ENCODE measurements at places on chromosomes 2 and 18.

- no peak for DNase-seq
These were observed 19.1 kb downstream of the KCNE4 start for GRCh38 chr2:223071139-223071538.

DNA sequence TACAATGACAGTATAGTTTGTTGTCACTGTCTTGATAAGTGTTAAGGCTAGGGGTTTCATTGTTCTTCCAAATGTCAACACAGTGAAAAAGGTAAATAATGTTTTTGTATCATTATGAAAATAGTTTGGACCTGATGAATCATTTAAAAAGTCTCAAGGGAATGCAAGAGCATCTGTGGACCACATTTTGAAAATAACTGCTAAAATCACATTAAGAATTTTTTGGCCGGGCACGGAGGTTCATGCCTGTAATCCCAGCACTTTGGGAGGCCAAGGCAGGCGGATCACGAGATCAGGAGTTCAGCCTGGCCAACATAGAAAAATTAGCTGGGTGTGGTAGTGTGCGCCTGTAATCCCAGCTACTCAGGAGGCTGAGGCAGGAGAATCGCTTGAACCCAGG is 10.3 kb downstream of the SCN1A start:
- no peak for DNase-seq

GRCh38 chr2:121798617-121799016 is 43.2 kb downstream of the TSN start:
- DNase-seq, result no peak

DNA sequence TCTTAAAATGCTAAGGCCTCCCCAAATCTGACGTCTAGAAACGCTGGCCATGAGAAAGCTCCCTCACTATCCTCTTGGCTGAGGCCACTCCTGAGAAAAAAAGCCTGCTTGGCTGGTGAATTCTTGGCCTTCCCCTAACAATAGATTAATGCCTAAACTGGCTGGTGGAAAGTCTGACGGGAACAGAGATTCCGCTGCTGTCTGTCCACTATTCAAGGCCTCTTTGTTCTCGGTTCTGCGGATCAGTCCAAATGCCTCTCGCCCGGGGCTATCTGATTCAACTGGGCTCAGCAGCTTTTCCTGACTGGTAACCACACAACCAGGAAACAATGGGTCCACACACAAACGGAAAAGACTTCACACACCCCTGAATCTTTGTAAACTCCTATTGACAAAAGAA is 27.2 kb downstream of the PXDN start:
- DNase-seq, result no peak

DNA sequence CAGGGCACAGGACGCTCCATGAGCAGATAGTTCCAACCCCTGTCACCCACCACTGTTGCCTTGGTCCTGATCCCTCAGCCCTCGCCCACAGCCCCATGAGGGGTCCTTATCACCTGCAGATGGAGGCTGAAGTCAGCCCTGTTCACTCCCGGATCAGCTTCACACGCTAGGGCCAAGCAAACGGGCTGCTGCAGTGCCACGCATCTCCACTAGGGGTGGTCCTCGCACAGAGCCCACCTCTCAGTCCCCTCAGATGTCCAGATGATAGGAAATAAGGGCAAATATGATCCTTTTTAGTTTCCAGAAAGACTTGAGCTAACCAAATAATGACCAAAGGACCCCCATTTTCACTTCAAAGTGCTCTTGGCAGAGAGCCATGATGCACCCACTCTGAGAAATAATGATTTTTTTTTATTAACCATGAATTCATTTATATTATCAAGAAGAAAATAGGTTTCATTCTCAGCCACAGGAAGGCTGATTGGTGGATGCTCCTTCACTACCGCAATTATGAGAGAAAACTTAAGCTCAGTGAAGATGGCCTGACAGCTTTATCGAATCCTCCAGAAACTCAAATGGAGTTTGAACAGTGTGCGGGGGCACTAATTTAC is 71.9 kb upstream of the KLHL29 start:
- no peak for DNase-seq

DNA sequence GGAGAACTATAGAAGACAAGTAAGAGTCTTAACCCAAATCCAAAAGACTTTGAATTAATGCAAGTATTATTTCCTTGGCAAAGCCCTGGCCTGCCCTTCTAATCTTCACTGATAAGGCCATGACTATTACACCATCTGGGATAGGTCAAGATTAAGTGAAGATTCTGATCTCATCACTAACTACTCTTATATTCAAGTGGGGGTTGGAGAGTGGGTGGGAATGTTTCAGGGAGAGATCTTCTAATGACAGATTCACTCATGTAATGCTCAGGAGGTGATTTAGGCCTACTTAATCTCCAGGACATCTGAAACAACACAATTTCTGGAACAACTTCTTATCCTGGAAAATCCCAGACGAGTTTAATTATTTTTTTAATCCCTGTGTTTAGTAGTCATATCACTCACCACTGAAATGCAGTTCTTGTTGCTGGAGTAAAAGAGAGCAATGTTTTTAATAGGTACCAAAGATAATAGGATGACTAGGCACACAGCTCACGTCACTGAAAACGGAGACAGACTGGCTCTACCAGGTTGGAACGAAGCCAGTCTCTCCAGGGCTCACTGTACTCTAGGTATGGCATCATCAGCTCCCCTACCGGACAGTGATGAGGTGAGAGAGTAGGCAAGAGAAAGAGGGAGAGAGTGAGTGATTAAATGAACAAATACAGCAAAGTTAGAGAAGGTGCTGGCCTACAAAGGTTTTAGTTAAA is 133.1 kb downstream of the NCKAP5 start:
- DNase-seq, result peak; percentile 96

- DNase-seq, result no peak
These were observed 751 bp upstream of the DNAJC10 start for GRCh38 chr2:182715121-182715891.

DNA sequence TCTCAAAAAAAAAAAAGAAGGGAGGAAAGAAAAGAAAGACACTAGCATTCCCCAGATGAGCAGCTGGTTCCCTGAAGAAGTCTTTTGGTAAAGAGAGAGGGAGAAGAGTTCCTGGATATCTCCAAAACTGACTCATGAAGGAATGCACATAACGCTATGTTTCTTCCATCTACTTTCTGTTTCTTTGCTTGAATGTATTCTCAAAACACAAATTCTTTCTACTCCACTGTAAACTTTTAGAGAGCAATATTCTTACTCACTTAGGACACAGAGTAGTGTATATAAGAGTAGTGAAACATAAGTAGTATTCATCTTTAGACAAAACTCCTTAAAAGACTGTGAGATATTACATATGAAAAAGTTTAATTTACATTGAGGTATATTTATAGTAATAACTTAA is 64.2 kb downstream of the TRIP12 start:
- DNase-seq, result no peak

DNA sequence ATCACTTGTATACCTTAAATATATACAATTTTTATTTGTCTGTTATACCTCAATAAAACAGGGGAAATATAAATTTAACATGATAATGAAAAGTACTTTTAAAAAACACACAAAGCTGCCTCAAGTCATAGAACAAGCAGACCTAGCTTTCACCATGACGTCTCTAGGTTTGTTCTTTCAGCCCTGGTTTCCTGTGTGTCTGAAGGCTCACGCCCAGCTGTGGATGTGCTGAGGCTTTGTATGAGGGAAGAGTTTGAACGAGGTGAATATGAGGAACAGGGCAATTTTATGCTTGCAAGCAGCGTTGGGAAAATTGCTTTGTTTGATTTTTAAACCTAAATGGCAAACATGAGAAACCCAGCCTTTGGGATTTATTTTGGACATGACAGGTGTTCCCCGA is 15.3 kb downstream of the SH3RF3 start:
- DNase-seq, result no peak

DNA sequence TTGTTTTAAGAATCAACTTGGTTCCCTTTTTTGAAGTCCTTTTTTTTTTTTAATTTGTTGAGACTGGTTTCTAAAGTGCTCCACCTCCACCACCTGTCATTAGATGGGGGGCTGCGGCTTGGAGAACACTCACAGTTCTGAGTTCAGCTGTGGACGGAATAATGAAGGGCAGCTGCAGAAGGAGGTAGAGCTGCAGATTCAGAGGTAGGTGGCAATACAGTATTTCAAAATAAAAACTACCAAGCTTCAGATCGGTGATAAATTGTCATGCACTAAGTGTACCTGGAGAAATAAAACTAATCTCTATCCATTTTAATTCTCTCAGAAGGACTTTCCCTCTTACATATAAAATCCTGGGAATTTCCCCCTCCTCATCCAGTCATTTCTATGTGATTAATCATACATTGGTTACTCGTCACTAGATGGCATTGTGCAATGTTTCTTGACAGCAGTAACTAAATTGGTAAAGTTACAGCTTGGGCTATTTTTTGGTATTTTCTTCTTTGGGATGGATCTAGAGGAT is 81.1 kb upstream of the SLC39A10 start:
- DNase-seq, result peak; percentile 78

DNA sequence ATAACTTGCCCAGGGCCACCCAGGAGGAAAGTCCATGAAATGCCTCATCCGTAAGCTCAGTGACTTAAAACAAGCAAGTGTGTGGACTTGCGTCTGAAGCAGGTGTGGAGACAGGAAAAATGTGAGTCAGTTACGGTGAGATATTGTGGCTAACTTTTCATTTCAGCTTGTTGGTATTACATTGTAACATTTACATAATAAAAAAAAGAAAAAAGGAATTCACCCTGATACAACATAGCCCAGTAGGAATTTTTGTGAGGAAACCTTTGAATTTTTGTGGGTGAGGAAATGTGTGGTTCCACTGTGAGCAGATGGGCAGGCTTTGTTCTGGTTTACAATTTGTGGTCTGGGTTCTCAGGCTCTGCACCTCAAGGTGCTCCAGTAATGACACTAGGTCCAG is 33.7 kb upstream of the LYPD6B start:
- no peak for DNase-seq

DNA sequence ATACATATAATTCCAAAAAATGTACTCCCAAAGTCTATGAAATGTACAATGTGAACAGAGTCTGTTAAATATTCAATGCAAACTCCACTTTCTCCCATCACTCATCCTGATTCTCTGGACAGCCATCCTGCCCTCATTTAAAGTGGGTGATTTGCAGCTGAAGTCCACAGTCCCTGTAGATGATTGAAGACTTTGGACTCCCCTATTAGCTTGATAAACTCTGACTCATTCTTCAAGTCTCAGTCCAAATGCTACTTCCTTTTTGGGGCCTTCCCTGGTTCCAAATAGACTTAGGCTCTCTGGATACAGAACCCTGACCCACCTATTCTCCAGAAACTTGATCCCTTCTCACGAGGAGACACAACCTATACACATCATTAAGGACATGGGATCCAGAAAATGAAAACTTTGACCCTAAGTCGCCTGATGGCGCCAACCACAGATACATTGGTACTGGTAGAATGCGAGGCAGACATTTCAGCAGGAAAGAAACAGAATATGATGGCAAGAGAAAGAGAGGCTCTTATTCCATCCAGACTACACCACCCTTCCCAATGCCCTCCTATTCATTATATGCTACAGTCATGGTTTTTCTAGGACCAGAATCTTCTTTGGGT is 122.7 kb downstream of the VIT start:
- DNase-seq, result no peak

- DNase-seq, result no peak
These were observed 165.9 kb downstream of the DYSF start for GRCh38 chr2:71619230-71619741.

DNA sequence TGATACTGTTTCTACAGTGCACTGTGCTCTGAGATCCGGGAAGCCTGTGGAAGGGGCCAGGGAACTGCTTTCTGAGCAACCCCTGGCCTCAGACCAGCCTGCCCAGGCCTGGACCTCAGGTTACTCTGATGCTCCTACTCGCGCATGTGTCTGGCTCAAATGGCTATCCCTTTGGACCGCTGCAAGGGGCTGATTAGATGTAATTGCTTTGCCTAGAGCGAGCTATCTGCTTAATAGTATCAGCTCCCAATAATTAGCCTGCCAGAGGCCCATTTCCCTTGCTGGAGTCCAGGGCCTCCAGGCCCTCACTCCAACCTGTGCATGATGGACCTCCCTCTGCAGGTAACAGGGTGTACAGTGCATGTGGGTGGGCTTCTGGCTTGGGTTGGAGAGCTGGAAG is 7.2 kb upstream of the KCNK3 start:
- DNase-seq, result no peak

GRCh38 chr2:47626664-47627063 is 156.3 kb upstream of the MSH6 start:
- DNase-seq, result no peak

DNA sequence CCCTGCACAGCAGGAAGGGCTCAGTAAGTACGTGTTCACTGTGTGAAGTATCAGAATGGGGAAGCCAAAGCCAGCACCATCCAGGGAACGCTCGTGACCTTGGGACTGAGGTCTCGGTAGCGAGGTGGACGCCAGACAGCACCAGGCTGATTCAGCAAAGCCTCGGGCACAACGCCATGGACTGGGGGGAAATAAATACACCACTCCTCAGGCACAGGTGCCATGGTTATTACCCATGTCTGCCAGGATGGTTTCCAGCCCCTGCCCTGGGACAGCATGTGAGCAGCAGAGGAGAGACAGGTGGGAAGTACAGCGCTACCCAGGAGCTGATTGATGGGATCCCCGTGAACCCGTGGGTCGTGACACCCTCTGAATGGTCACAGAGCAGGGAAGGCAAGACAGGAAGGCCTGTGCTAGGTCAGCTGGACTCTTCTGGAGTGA is 53.0 kb downstream of the REEP1 start:
- no peak for DNase-seq

DNA sequence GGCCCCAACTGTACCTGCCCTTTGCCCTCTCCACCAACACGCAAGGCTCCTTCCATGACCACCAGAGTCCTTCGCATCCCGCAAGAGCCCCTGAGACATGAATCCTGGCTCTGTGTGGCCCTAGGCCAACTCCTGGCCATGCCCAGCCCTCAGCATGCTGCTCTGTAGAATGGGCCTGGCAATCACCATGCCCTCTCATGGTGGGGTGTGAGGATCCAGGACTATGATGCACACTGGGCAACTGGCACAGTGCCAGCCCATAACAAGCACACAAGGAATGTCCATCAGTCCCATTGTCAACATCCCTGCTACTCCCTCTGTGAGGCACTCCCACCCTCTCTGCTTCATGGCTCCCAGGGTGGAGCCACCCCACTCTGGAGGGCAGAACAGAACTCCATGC is 44.7 kb downstream of the FER1L5 start:
- no peak for DNase-seq

DNA sequence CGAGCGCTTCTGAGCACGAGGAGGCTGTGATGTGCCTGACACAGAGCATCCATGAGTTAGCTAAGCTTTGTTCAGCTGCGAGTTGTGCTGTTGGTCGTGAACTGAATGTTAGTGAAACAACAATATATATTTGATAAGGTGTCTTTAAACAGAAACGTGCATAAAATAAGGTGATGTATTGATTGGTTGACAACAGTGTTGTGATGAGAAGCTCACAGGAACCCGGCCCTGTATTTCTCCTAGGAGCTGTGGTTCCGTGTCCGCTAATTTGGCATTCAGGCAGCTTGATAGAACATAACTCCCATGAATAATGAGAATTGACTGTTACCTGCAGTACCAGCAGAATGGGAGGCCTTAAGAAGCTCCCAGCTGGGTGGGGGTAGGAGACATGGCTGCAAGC is 146.4 kb upstream of the MYCN start:
- no peak for DNase-seq
